Endothelial cell (in vitro differentiated cells): ENCODE measurements at places on chromosomes 5 and 9. TPM values are rescaled to one million over a fixed set of nuclear protein-coding genes. Genes with fewer than 3 reads are reported as not detected.
A peak's percentile ranks its signal among the peaks of the same experiment; 100 is the strongest.

- H3K4me1 ChIP-seq = peaks cover 3% of the 10 kb centered on the region
- peaks cover 60% of the 10 kb centered on the region for H3K36me3 ChIP-seq
- no peak for DNase-seq
- no peak overlapping the region for H3K4me3 ChIP-seq
- no peaks in the 10 kb centered on the region for H3K27me3 ChIP-seq
Observed at GRCh38 chr5:151107084-151107483, 26.2 kb upstream of the TNIP1 start.

GRCh38 chr5:170599756-170600155 lies 95.9 kb downstream of the KCNIP1 start:
- no peak for DNase-seq

- DNase-seq = no peak
- no peak overlapping the region for H3K27ac ChIP-seq
- peaks cover 2% of the 10 kb centered on the region for H3K27me3 ChIP-seq
- H3K4me1 ChIP-seq = peaks cover 3% of the 10 kb centered on the region
- H3K36me3 ChIP-seq = peaks cover 3% of the 10 kb centered on the region
Observed at GRCh38 chr9:89304834-89305188, 6.2 kb upstream of the CKS2 start.

- H3K36me3 ChIP-seq = no peaks in the 10 kb centered on the region
- peaks cover 8% of the 10 kb centered on the region for H3K27me3 ChIP-seq
- H3K4me1 ChIP-seq = no peaks in the 10 kb centered on the region
- H3K27ac ChIP-seq = no peak overlapping the region
- no peak overlapping the region for H3K4me3 ChIP-seq
Observed at GRCh38 chr9:136960212-136960937, 8.3 kb downstream of the LCN12 start.

- H3K27me3 ChIP-seq = peaks cover 6% of the 10 kb centered on the region
- no peak for DNase-seq
- H3K36me3 ChIP-seq = peaks cover 23% of the 10 kb centered on the region
- peaks cover 38% of the 10 kb centered on the region for H3K4me1 ChIP-seq
- peak overlapping the region; percentile 73 for H3K27ac ChIP-seq
- H3K4me3 ChIP-seq = no peak overlapping the region
Observed at GRCh38 chr5:80193401-80193800, 62.4 kb downstream of the SERINC5 start.

The STPG3 gene
- total RNA-seq = not detected
